ENCODE measurements at places on chromosomes 3 and 15. TPM values are rescaled to one million over a fixed set of nuclear protein-coding genes. Genes with fewer than 3 reads are reported as not detected.

- no peak for DNase-seq
- H3K36me3 ChIP-seq, result no peaks in the 10 kb centered on the region
- H3K4me1 ChIP-seq, result peaks cover 25% of the 10 kb centered on the region
These were observed 34.7 kb upstream of the PDE8A start for GRCh38 chr15:84946772-84947489.

Gene RASGRP1
- 0.39 TPM for total RNA-seq

- H3K4me1 ChIP-seq, result no peaks in the 10 kb centered on the region
- no peak overlapping the region for H3K27ac ChIP-seq
- no peaks in the 10 kb centered on the region for H3K27me3 ChIP-seq
- no peaks in the 10 kb centered on the region for H3K36me3 ChIP-seq
These were observed 59.6 kb upstream of the SKOR1 start for GRCh38 chr15:67765701-67766100.

- H3K27ac ChIP-seq, result no peak overlapping the region
- no peak for DNase-seq
- H3K27me3 ChIP-seq, result no peaks in the 10 kb centered on the region
- H3K4me3 ChIP-seq, result no peak overlapping the region
- peaks cover under 1% of the 10 kb centered on the region for H3K4me1 ChIP-seq
These were observed 6.7 kb downstream of the SPPL2A start for GRCh38 chr15:50758712-50759205.

Gene SLC28A2
- total RNA-seq, result not detected

DNA sequence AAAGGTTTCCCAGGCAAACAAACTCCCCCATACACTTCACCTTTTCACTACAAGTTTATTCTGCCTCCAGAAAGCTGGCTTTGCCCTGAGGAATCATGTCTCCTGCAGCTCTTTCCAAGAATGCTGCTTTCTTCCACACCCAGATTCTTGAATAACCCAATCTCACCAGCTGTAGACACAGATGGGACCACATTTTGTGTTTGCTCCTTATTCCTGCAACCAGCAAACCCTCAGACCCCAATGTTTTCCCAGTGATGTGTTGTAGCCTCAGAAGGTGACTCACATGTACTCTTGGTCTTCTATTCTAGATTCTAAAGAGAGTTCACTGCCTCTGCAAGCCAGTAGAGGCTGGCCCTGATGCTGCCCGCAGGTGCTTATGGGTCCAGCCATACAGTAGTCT lies 23.6 kb upstream of the TRIM59 start:
- H3K4me1 ChIP-seq, result no peaks in the 10 kb centered on the region
- no peaks in the 10 kb centered on the region for H3K36me3 ChIP-seq
- no peak overlapping the region for H3K27ac ChIP-seq

Gene SI
- not detected for total RNA-seq

DNA sequence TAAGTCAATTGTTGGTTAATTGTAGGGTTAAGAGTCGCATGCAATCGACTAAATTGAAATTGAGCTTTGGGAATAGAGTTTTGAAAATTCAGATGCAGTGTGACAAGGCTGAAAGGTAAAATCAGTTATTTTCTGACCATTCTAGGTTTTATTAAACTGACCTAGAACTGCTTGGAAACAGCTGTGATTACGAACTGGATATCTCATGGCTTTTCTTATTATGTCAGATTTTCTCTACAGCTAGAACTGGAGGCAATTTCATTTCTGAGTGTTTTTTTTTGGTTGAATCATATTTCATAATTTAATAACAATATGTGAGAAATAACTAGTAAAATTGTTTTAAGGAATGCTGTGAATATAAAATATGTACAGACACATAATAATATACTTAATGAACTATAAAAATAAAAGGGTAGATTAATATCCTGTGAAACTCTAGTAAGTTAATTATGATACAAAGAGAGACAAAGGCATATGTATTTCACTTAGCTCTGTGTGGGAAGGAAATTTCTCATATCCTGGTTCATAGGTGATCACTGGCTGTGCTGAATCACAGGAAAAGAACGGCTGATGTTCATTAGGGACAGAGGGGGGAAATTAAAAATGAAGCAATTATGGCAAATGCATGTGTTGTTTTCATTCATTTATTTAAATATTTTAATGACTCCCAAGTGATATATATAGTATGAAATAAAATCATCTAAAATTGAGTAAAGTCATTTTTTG lies 403.2 kb downstream of the ZIC1 start:
- no peak for DNase-seq
- no peaks in the 10 kb centered on the region for H3K4me1 ChIP-seq
- no peaks in the 10 kb centered on the region for H3K36me3 ChIP-seq
- H3K4me3 ChIP-seq, result no peak overlapping the region

DNA sequence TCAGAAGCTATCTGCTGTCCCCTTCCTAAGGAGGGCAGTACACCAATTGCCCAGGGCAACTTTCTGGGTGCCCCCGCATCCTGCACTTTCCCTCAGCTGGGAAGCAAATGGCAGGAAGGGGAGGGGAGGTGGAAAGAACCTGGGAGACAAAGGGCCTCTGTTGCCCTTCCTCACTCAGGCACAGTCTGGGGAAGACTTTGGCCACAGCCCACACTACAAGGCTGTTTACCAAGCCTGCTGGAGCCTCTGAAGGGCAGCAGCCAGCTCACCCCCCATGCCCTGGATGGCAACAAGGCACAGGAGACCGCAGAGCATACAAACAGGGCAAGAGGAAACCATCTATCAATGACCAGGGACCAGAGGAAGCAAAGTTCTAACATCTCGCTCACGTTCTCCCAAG lies 42.4 kb downstream of the ARRDC4 start:
- no peak overlapping the region for H3K27ac ChIP-seq
- DNase-seq, result no peak
- no peaks in the 10 kb centered on the region for H3K4me1 ChIP-seq
- H3K27me3 ChIP-seq, result no peaks in the 10 kb centered on the region
- H3K36me3 ChIP-seq, result no peaks in the 10 kb centered on the region

Gene PIK3CB
- total RNA-seq, result 41.9 TPM

All from PC-9 (cell line).